Stimulated activated CD8-positive, alpha-beta memory T cell treated with anti-CD3 and anti-CD28 coated beads, Interleukin-2, amount 100 ng/mL, for 1 hour (primary cell): ENCODE measurements at places on chromosomes 12 and 14.

DNA sequence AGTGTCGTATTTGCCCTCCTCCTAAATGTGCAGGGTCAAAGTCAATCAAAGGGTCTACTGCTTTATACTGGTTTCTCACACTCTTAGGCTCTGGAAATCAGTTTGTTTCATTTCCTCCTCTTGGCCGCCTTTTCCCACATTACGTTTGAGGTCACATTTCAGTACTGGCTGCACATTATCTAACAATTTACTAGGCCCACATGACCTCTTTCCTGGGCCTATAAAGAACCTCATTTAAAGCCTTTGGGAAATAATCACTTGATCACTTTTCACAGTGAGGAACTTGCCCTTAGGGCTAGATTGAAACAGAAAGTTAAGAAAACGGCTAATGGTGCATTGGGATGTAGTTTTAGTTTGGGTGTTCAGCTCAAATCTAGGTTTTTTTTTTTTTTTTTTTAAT, 497.5 kb downstream of the RERGL start:
- DNase-seq, result no peak

DNA sequence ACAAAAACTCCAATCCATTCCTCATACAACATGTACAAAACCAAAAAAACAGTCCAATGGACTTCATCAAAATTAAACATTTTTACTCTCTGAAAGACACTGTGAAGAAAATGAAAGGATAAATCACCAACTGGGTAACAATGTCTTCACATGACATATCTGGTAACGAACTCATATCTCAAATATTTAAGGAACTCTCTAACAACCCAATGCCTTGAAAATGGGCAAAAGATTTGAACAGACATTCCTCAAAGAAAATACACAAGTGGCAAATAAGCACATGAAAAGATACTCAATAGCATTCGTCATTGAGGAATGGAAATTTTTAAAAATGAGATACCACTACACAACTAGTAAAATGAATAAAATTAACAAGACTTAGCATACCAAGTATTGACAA, 198.7 kb upstream of the RASSF8 start:
- DNase-seq, result no peak

- DNase-seq, result no peak
Measured at GRCh38 chr12:27233814-27234213, 10.3 kb upstream of the STK38L start.

- DNase-seq, result peak; percentile 1
Measured at GRCh38 chr12:100267603-100268281, 765 bp downstream of the SCYL2 start.

DNA sequence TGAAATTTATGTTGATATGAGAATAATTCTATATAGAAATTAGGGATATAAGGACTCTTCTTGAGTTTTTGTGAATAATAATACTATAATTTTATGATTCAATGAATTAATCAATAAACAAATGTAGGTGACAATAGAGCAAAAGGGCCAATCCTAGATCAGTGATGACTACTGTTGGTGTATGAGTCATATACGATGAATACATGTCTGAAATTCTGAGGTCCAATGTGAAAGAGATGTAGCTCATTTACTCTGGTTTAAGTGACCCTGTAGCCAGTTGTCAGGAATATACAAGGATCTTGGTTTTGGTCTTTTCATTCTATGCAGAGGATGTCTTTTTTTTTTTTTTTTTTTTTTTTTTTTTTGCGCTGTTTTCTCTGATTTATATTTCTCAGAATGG, 72.1 kb upstream of the RTL1 start:
- no peak for DNase-seq

- DNase-seq, result no peak
Measured at GRCh38 chr12:117403586-117404139, 42.2 kb upstream of the NOS1 start.

DNA sequence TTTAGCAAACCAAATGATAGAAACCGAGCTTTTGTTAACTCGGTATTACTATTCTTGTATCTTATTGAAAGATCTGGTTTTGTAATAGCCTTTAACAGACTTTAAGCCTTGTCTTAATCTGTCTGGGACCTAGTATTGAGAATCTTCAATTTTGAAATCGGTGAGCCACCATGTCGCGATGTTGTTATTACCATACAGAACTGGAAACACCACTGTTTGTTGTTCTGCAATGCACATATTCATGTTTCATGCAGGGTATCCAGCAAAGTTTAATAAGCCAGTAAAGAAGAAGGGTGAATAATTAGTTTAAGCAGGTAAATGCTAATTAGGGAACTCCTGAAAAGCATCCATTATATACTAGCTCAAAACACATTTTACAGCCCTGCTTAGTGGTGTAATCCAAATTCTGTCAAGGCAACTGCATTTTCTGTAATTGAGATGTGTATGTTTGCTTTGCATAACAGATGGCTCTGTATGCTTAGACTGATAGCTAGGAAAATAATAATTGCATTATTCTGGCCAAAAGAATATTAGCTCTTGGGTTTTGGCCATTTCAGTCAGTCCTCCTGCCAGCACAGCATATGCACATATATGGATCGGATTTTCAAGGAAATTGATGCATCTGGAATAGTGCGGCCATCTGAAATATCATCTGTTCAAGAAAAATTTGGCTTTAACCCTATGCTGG, 389.2 kb downstream of the EGLN3 start:
- no peak for DNase-seq

GRCh38 chr12:106123110-106123509, 15.6 kb downstream of the NUAK1 start:
- DNase-seq, result no peak

DNA sequence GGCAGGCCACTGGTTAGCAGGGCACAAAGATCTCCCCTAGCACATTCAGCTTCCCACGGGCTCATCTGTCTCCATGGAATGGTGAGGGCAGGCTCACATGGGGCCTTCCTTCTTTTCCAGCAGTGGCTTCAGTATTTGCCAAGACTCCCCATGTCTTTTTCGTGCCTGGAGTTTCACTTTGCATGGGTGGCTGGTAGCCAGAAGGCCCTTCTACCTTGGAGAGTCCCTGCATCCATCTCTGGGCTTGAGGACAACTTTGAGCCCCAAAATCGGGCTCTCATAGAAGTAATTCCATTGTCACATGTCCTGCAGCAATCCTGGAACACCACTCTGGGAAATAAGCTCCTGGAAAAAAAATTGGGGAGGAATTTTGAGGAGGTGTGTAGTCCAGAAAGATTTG, 42.1 kb downstream of the NFKBIA start:
- DNase-seq, result no peak

- DNase-seq, result no peak
Measured at GRCh38 chr14:70796551-70796950, 12.8 kb downstream of the MAP3K9 start.

DNA sequence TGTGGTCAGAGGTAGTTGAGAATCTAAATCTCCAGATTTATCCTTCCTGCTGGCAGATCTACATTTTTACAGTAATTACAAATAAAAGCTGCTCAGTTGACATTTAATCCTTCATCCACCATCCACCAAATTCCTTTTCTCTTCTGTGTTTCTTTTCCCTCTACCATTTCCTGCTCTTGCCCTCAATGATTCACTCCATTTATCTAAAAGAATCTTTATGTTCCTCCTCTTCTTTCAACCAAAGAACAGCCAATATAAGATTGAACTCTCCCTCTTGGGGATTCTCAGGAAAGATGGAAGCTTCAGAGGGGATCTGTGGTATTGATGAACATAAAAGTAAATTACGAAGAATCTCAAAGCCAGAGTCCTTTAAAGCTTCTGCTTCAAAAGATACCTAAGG, 4.4 kb downstream of the MAP4K5 start:
- DNase-seq, result no peak

GRCh38 chr12:26976687-26977086, 37.5 kb downstream of the TM7SF3 start:
- DNase-seq, result no peak

GRCh38 chr12:119512772-119513497, 80.6 kb upstream of the TMEM233 start:
- no peak for DNase-seq

DNA sequence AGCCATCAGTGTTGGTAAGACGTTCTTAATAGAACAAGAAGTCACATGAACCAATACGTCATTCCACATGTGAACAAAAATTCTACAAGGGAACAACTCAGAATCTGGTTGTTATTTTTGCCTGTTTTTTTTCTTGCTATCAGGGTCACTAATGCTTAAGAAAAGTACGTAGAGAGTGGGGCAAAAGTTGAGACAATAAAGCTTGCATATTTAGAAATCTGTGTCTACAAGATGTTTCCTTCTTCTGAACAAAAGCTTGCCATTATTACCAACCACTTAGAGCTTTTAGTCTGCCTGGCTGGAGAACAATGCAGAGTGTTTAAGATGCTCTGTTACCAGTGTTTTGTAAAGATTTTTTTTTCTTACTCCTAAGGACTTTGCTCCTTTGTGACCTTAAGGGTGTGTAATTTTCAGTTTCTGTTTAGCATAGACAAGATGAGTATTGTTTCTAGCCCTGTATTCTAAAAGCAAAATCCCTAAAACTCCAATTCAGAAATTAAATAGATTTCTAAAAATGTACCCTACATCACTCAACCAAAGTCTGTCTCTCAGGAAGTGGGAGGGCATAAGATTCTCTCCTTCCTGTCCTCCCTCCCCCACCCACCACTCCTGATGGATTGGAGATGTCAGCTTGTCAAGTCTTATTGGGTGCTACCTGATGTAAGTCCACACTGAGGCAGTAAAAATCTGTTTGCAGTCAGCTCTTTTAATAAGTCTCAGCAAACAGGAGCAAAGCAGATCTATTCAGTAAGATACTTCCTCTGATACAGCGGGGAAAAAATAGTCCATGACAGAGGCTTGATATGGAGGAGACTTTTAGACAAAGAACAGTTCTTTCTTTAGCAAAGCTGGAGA, 267.6 kb downstream of the GRIN2B start:
- no peak for DNase-seq

- DNase-seq, result no peak
Measured at GRCh38 chr12:121921066-121921465, 2.7 kb downstream of the CFAP251 start.

GRCh38 chr14:64937821-64938193, 4.7 kb downstream of the GPX2 start:
- DNase-seq, result no peak

DNA sequence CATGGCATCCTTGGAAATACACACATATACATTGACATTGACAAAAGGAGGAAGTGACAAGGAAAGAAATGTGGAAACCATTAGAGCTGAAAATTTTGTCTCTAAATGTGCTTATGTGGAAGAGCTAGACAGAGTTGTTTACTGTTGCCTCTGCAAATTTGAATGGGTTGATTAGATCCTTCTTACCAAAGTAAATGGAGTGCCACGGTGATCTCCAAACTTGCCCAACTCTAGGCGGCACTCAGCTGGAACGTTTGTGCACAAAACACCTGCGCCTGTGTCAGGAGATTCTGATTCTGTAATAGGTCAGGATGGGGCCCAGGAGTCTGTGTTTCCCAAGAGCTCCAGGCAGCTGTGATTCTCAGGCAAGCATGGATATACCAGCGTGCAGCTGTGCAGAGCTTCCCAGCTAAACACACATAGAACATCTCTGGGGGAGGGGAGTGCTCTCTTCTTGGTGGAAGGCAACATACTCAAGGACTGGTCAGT, 77.8 kb upstream of the BDKRB2 start:
- DNase-seq, result no peak

GRCh38 chr12:43749016-43749415, 9.6 kb downstream of the PUS7L start:
- no peak for DNase-seq

DNA sequence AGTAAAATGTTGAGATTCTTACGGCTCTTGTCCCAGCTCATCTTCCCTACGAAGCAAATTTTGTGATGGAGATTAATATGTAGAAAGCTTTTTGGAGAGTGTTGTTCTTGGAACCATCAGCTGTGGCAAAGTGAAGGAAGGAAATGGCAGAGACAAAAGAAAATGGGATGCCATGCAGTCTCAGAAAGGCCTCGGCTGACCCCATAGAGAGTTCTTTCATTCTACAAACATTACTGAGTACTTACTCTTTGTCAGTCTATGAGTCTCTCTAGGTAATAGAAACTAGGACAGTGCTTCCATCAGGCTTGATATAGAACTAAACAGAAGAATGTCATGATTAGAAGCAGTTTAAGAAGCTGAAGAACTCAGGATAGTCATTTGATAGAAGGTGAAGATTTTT, 134.1 kb downstream of the PLEKHA5 start:
- DNase-seq, result no peak

GRCh38 chr14:67428501-67429031, 16.6 kb upstream of the PLEK2 start:
- no peak for DNase-seq

GRCh38 chr14:96925422-96925821, 128.2 kb downstream of the VRK1 start:
- DNase-seq, result no peak

GRCh38 chr12:98783420-98783819, 138.3 kb downstream of the APAF1 start:
- DNase-seq, result no peak

DNA sequence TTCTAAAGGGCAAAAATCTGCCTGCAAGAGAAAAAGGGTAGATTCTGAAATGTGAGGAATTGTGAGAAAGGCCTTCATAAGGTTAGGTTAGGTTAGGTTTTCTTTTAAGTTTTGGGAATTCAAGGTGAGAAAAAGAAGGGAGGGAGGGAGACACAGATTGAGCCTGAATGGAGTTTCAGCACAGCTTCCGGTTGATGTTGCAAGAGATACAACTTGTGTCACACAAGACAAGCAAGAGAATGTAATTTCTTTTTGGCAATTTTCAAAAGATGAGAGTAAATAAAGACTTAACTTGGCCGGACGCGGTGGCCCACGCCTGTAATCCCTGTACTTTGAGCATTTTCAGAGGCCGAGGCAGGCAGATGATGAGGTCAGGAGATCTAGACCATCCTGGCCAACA, 63.8 kb downstream of the CPSF2 start:
- no peak for DNase-seq

GRCh38 chr14:36748610-36749213, 87.1 kb downstream of the PAX9 start:
- no peak for DNase-seq

DNA sequence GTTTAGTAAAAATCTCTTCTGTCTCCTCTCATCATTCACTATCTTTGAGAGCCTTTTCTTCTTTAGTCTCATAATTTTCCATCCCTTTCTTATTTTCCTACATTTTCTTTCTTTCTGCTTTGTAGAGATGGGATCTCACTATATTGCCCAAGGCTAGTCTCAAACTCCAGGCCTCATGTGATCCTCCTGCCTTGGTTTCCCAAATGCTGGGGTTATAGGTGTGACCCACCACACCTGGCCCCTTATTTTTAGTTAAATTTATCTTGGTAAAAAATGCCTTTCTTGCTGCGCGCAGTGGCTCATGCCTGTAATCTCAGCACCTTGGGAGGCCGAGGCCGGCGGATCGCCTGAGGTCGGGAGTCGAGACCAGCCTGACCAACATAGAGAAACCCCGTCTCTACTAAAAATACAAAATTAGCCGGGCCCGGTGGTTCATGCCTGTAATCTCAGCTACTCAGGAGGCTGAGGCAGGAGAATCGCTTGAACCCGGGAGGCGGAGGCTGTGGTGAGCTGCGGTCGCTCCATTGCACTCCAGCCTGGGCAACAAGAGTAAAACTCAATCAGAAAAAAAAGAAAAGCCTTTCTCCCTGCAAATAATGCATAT, 996 bp downstream of the SLC2A3 start:
- DNase-seq, result no peak

DNA sequence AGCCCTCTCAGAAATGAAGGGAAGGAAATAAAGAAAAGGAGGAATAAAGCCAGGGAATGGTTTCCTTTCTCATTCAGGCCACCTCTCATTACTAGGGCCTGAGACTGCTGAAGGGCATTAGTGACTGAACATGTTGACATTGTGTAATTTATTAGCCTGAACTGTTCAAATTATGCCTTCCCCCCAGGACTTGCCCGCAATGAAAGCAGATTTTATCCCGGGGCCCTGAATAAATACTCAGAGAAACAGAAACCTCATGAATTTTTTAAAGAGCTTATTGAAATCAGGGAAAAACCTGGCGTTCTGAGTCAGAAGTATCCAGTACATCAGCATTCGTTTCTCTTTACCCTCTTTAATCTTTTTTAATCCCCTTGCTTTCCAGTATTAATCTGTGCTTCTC, 35.9 kb upstream of the WSCD2 start:
- DNase-seq, result no peak
